ENCODE measurements at places on chromosomes 11 and 22. TPM values are rescaled to one million over a fixed set of nuclear protein-coding genes. Genes with fewer than 3 reads are reported as not detected.

DNA sequence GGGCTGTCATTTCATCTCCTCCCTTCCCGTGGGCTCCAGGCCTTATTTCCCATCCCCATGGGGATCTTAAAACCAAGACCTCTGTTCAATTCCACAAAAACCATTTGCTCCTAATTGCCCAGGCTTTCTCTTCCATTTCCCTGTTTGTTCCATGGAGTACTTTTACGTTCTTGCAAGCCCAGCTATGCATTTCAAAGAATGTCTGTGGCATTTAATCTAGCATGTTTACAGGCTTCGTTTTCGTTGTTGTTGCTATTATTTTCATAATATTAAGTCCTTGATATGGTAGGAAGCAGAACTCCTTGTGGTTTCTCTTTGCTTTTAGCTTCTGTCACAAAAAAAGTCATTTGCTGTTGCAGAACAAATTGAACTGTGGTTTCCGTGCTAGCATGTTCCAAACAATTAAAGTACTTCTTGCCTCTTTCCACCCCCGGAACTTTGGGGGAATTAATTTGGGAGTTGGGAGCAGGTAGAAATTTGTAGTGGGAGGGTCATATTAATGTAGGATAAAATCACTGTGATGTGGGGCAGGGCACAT is 68.1 kb upstream of the SLC22A12 start:
- H3K4me1 ChIP-seq = no peaks in the 10 kb centered on the region
- DNase-seq = no peak
- no peak overlapping the region for H3K27ac ChIP-seq

- no peaks in the 10 kb centered on the region for H3K27me3 ChIP-seq
- DNase-seq = no peak
- no peak overlapping the region for H3K4me3 ChIP-seq
- H3K27ac ChIP-seq = no peak overlapping the region
- H3K36me3 ChIP-seq = no peaks in the 10 kb centered on the region
- no peaks in the 10 kb centered on the region for H3K4me1 ChIP-seq
Observed at GRCh38 chr22:23130697-23131096, 11.1 kb downstream of the RSPH14 start.

DNA sequence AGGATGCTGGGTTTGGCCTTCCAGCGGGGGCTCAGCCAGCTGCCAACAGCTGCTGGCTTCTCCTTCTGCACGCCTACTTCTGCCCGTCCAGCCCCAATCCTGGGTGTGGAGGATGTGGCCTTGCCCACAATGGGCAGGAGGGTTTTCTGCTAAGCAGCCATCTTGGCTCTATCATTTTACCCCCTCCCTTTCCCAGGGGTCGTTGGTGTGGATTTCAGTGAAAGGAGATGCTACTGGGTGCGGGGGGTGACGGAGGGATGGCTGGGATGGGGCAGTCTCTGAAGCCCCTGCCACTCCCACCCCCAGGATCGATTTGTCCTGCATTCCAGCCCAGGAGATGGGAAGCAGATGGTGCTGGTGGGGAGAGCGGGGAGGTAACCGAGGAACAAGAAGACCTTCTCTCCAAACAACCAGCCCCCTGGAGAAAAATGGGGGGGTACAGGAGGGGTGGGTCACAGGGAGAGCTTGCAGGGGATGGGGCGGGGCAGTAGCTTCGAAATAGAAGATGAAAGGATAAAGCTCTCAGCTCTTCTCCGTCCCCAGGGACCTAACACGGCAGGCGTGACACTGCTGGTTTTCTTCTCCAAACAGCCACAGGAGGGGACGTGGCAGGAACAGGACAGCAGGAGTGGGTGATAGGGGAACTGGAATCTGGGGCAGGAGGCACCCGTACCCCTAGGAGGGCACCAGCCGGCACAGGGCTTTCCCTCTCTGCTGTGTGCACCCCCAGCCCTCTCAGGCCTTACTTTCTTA is 68.9 kb downstream of the NECTIN1 start:
- no peaks in the 10 kb centered on the region for H3K27me3 ChIP-seq
- no peak overlapping the region for H3K27ac ChIP-seq
- no peak for DNase-seq
- no peaks in the 10 kb centered on the region for H3K4me1 ChIP-seq
- no peaks in the 10 kb centered on the region for H3K36me3 ChIP-seq
- no peak overlapping the region for H3K4me3 ChIP-seq

- no peaks in the 10 kb centered on the region for H3K36me3 ChIP-seq
- H3K27me3 ChIP-seq = no peaks in the 10 kb centered on the region
- peak; percentile 63 for DNase-seq
- no peak overlapping the region for H3K27ac ChIP-seq
Observed at GRCh38 chr22:28882545-28882877, 861 bp upstream of the ZNRF3 start.

DNA sequence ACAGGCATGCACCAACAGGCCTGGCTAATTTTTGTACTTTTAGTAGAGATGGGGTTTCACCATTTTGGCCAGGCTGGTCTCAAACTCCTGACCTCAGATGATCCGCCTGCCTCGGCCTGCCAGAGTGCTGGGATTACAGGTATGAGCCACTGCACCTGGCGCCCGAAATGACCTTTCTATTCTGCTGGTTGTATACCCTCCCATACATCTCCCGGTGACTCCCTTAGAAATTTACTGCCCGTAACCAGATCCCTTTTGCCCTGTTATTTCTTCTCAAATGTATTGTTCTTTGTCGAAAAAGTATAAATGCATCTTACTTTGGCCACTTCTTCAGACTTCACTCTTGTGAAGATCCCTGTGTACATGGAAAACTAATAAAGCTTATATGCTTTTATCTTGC is 22.0 kb downstream of the MCHR1 start:
- H3K4me3 ChIP-seq = no peak overlapping the region
- no peak overlapping the region for H3K27ac ChIP-seq
- no peaks in the 10 kb centered on the region for H3K4me1 ChIP-seq
- H3K27me3 ChIP-seq = no peaks in the 10 kb centered on the region

GRCh38 chr22:42439821-42440674 is 7.8 kb upstream of the NFAM1 start:
- H3K27ac ChIP-seq = no peak overlapping the region
- peak overlapping the region; percentile 40 for H3K4me3 ChIP-seq
- 0 out of 2 replicates have a peak, but pooled peaks cover under 1% of the 10 kb centered on the region for H3K27me3 ChIP-seq
- no peaks in the 10 kb centered on the region for H3K36me3 ChIP-seq
- H3K4me1 ChIP-seq = peaks cover 13% of the 10 kb centered on the region
- peak; percentile 61 for DNase-seq

- no peak overlapping the region for H3K27ac ChIP-seq
- H3K4me3 ChIP-seq = no peak overlapping the region
- DNase-seq = no peak
- no peaks in the 10 kb centered on the region for H3K27me3 ChIP-seq
Observed at GRCh38 chr22:47781427-47782111, 1019.1 kb downstream of the TBC1D22A start.

GRCh38 chr11:63277345-63277943 is 34.0 kb upstream of the SLC22A25 start:
- no peak for DNase-seq
- H3K36me3 ChIP-seq = no peaks in the 10 kb centered on the region
- no peak overlapping the region for H3K4me3 ChIP-seq
- no peak overlapping the region for H3K27ac ChIP-seq
- H3K4me1 ChIP-seq = no peaks in the 10 kb centered on the region

DNA sequence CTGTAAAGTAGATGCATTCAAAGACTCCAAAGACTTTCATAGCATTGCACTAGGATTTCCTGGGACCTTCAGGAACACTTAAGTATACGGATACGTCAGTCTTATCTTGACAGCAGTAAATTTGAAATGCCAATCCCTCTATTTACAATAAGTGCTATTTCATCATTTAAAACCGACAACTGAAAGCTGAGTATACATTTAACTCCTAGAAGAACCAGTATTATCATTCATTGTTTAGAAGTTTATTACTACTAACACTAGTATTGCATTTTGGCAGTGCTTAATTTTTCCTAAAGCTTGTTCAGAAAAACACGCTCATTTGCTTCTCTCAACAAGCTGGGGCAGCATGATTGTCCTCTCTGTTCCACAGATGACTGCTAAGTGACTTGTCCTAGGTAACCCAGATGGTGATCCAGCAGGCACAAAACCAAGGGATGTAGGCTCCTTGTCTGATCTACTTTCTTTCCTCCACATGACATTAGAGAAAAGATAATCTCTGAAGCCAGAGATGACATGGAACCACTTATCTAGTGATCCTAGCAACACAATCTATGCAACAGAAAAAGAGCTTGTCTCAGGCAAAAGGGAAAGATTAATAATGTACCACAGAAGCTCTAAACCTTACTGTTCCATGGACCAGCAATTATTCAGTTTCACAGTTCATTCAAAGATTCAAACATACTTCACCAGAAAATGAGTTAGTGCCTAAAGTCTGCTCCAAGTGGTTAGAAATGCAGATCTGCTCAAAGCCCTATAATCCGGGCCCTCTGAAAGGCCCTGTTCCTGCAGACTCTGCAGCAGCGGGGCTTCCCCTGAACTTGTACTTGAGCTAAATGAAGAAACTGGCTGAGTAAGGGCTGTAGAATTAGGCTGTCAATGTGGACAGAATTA is 5.2 kb downstream of the MAML2 start:
- DNase-seq = peak; percentile 73
- peaks cover 9% of the 10 kb centered on the region for H3K36me3 ChIP-seq
- H3K4me3 ChIP-seq = peak overlapping the region; percentile 100

DNA sequence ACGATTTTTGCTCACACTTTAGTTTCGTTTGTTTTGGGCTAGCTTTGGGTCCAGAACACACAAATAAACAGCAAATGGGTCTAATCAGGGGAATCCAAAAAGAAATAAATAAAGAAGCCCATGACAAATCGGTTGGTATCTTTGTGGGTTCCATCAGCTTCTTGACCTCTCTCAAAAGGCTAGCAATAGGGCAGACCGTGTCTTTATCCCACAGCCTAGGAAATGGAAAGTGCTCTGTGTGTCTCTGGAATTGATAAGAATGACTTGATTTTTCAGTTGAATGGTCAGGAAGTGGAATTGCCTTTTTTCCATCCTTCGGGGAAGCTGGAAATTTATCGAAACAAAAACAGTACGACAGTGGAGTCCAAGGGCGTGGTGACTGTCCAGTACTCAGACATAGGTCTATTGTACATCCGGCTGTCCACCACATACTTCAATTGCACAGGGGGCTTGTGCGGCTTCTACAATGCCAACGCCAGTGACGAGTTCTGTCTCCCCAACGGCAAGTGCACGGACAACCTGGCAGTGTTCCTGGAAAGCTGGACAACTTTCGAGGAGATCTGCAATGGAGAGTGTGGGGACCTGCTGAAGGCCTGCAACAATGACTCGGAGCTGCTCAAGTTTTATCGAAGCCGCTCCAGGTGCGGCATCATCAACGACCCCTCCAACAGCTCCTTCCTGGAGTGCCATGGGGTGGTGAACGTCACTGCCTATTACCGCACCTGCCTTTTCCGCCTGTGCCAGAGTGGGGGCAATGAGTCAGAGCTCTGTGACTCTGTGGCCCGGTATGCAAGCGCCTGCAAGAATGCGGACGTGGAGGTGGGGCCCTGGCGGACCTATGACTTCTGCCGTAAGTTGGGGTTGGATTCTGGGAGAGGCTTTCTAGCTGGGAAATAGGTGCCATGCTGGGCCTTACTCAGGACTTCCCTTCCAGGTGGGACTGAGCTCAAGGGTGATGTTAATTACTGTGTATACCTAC is 28.6 kb downstream of the TECTA start:
- no peak overlapping the region for H3K4me3 ChIP-seq
- H3K27me3 ChIP-seq = no peaks in the 10 kb centered on the region
- DNase-seq = no peak
- no peak overlapping the region for H3K27ac ChIP-seq
- H3K36me3 ChIP-seq = no peaks in the 10 kb centered on the region
- H3K4me1 ChIP-seq = peaks cover 6% of the 10 kb centered on the region

DNA sequence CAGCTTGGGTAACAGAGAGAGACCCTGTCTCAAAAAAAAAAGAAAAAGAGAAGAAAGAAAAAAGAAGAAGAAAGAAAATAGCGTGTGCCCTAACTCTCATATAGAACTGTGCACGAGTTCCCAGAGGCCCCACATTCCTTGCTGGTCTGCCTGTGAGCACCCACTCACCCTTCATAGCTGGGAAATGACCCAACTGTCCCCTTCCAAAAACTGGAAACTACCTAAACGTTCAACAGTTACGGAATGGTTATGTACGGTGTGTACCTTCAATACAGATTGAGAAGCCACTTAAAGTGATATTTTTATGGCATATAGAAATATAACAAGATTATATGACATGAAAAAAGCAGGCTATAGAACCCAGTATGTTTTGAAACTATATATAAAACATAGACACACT is 82.0 kb downstream of the PARVA start:
- peaks cover 42% of the 10 kb centered on the region for H3K4me1 ChIP-seq
- H3K27me3 ChIP-seq = no peaks in the 10 kb centered on the region
- no peak for DNase-seq
- H3K36me3 ChIP-seq = no peaks in the 10 kb centered on the region
- no peak overlapping the region for H3K27ac ChIP-seq

GRCh38 chr22:48891688-48892577 is 935.7 kb downstream of the BRD1 start:
- DNase-seq = no peak
- no peaks in the 10 kb centered on the region for H3K4me1 ChIP-seq
- H3K36me3 ChIP-seq = no peaks in the 10 kb centered on the region
- H3K27ac ChIP-seq = no peak overlapping the region

GRCh38 chr11:72295471-72295870 is 51.5 kb upstream of the PHOX2A start:
- H3K36me3 ChIP-seq = no peaks in the 10 kb centered on the region
- H3K27ac ChIP-seq = no peak overlapping the region
- no peak for DNase-seq
- no peaks in the 10 kb centered on the region for H3K4me1 ChIP-seq
- H3K4me3 ChIP-seq = no peak overlapping the region

- H3K27ac ChIP-seq = peak overlapping the region; percentile 88
- H3K4me1 ChIP-seq = peaks cover 64% of the 10 kb centered on the region
- no peaks in the 10 kb centered on the region for H3K27me3 ChIP-seq
- peaks cover 15% of the 10 kb centered on the region for H3K36me3 ChIP-seq
- H3K4me3 ChIP-seq = 0 out of 2 replicates have a peak overlapping the region, but pooled peaks have one; percentile 9
Observed at GRCh38 chr22:20523086-20523983, 15.9 kb downstream of the MED15 start.

Gene UPB1
- not detected for total RNA-seq

Gene TSGA10IP
- not detected for total RNA-seq

Gene SCO2
- total RNA-seq = 17.5 TPM

Gene DEFB131B
- not detected for total RNA-seq

Gene PARVB
- total RNA-seq = 143 TPM

Gene ALDH3B1
- 70.7 TPM for total RNA-seq

Gene APOBEC3F
- total RNA-seq = 0.51 TPM

Gene CDC42BPG
- total RNA-seq = not detected

Gene CRYBA4
- not detected for total RNA-seq

Gene SLC43A3
- 23.2 TPM for total RNA-seq

Gene GRAP2
- total RNA-seq = not detected

Gene CCDC116
- 0.54 TPM for total RNA-seq
